Caco-2 (cell line): ENCODE measurements at places on chromosomes 6 and 20.

GRCh38 chr20:44701118-44701857 lies 13.9 kb upstream of the CCN5 start:
- no peaks in the 10 kb centered on the region for H3K36me3 ChIP-seq
- no peaks in the 10 kb centered on the region for H3K4me1 ChIP-seq
- H3K27me3 ChIP-seq = no peaks in the 10 kb centered on the region; the same call in 1 of the 2 replicates
- no peak for DNase-seq

- no peaks in the 10 kb centered on the region for H3K36me3 ChIP-seq
- H3K4me1 ChIP-seq = peaks cover 9% of the 10 kb centered on the region; the same call in 1 of the 2 replicates
- no peaks in the 10 kb centered on the region for H3K27me3 ChIP-seq
- no peak overlapping the region for H3K27ac ChIP-seq
Measured at GRCh38 chr20:20608041-20608440, 104.4 kb downstream of the RALGAPA2 start.

- H3K4me1 ChIP-seq = no peaks in the 10 kb centered on the region
- no peaks in the 10 kb centered on the region for H3K36me3 ChIP-seq
- no peak overlapping the region for H3K27ac ChIP-seq
- DNase-seq = no peak
- H3K4me3 ChIP-seq = no peak overlapping the region
- no peaks in the 10 kb centered on the region for H3K27me3 ChIP-seq
Measured at GRCh38 chr6:118528129-118528528, 20.0 kb upstream of the PLN start.

GRCh38 chr6:139336488-139336887 lies 38.0 kb downstream of the CITED2 start:
- no peaks in the 10 kb centered on the region for H3K4me1 ChIP-seq
- H3K36me3 ChIP-seq = no peaks in the 10 kb centered on the region
- no peak overlapping the region for H3K4me3 ChIP-seq
- H3K27me3 ChIP-seq = no peaks in the 10 kb centered on the region
- no peak overlapping the region for H3K27ac ChIP-seq

GRCh38 chr6:48919555-48919954 lies 543.5 kb downstream of the MMUT start:
- H3K27ac ChIP-seq = no peak overlapping the region
- peaks cover 9% of the 10 kb centered on the region for H3K4me1 ChIP-seq

- H3K4me1 ChIP-seq = no peaks in the 10 kb centered on the region; the same call in 1 of the 2 replicates
- H3K36me3 ChIP-seq = no peaks in the 10 kb centered on the region
- H3K27ac ChIP-seq = no peak overlapping the region
- no peak overlapping the region for H3K4me3 ChIP-seq
- no peak for DNase-seq
- H3K27me3 ChIP-seq = no peaks in the 10 kb centered on the region
Measured at GRCh38 chr6:81772741-81773140, 20.3 kb upstream of the TENT5A start.

GRCh38 chr6:31120151-31120915 lies at the start of gene CDSN:
Gene CDSN, minus strand, starts transcription at chr6:31120446. Its CDS starts 27 bp downstream, at chr6:31120419.
- no peaks in the 10 kb centered on the region for H3K36me3 ChIP-seq
- peaks cover 2% of the 10 kb centered on the region; the same call in 1 of the 2 replicates for H3K4me1 ChIP-seq
- no peaks in the 10 kb centered on the region for H3K27me3 ChIP-seq
- H3K4me3 ChIP-seq = no peak within 1 kb of the TSS
- no peak for DNase-seq

- no peak overlapping the region for H3K4me3 ChIP-seq
- no peak for DNase-seq
- no peaks in the 10 kb centered on the region for H3K36me3 ChIP-seq
- H3K27me3 ChIP-seq = no peaks in the 10 kb centered on the region; the same call in 1 of the 2 replicates
- H3K27ac ChIP-seq = no peak overlapping the region
- H3K4me1 ChIP-seq = no peaks in the 10 kb centered on the region
Measured at GRCh38 chr20:12030470-12030869, 112.8 kb downstream of the BTBD3 start.

- H3K4me1 ChIP-seq = no peaks in the 10 kb centered on the region
- no peaks in the 10 kb centered on the region for H3K27me3 ChIP-seq
- H3K4me3 ChIP-seq = no peak overlapping the region
Measured at GRCh38 chr20:36549942-36550789, 8.8 kb downstream of the MYL9 start.

DNA sequence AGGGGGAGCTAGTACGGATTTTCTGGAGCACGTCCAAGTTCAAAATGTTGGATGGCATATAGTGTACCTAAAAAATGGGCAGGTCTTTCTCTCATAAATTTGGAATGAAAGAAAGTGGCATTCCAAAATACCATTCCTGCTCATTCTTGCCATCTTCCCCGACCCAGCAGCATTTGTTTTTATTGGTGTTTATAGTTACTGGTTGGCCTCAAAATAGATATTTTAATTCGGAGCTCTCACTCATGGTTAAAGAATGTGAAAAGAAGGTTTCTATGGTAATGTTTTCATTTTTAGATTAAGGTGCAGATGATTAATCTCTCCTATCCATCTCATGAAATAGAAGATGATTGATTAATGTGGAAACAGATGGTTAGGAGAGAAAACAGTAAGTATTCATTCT lies 204.5 kb downstream of the HIVEP2 start:
- H3K4me3 ChIP-seq = no peak overlapping the region
- no peaks in the 10 kb centered on the region for H3K27me3 ChIP-seq
- no peaks in the 10 kb centered on the region for H3K4me1 ChIP-seq
- H3K27ac ChIP-seq = no peak overlapping the region
- DNase-seq = no peak

DNA sequence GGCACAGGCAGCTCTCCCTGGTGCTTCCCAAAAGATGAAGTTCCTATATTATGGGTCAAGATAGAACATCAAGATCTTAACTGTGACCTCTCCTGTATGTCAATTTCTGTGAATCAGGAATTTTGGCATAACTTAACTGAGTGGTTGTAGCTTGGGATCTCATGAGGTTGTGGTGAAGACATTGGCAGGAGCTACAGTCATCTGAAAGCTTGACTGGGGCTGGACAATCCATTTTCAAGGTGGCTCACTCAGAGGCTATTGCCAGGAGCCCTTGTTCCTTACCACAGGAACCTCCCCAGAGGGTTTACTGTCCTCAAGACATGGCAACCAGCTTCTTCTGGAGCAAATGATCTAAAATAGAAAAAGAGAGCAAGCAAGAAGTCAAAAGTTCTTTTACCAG lies 252.2 kb downstream of the ADGB start:
- H3K27ac ChIP-seq = no peak overlapping the region
- H3K4me3 ChIP-seq = no peak overlapping the region
- no peaks in the 10 kb centered on the region for H3K4me1 ChIP-seq
- DNase-seq = no peak
- H3K27me3 ChIP-seq = no peaks in the 10 kb centered on the region
- no peaks in the 10 kb centered on the region for H3K36me3 ChIP-seq

- H3K4me1 ChIP-seq = no peaks in the 10 kb centered on the region
- H3K27me3 ChIP-seq = no peaks in the 10 kb centered on the region
- H3K27ac ChIP-seq = no peak overlapping the region
- DNase-seq = no peak
- H3K36me3 ChIP-seq = peaks cover 3% of the 10 kb centered on the region
- H3K4me3 ChIP-seq = no peak overlapping the region
Measured at GRCh38 chr6:160103825-160104100, 17.9 kb upstream of the SLC22A1 start.

DNA sequence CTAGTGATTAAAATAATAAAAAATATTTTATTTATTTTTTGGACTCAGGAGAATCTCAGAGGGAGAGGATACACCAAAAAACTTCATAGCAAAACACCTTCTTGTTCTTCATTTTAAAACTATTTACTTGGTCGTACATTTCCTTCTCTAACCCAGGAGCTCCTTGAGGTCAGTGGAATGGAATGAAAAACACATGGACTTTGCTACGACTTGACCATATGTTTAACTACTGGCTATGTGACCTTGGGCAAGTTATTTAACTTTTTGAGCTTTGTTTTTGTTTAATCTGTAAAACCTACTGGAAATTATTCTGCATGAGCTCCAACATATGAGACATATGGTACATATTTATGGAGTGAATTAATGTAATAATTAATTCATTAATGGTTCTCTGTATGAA lies 1005.5 kb upstream of the CITED2 start:
- no peak overlapping the region for H3K27ac ChIP-seq
- H3K4me1 ChIP-seq = no peaks in the 10 kb centered on the region
- no peak overlapping the region for H3K4me3 ChIP-seq
- H3K36me3 ChIP-seq = no peaks in the 10 kb centered on the region
- no peaks in the 10 kb centered on the region for H3K27me3 ChIP-seq

GRCh38 chr6:119566546-119567260 lies 217.1 kb upstream of the MAN1A1 start:
- no peak overlapping the region for H3K27ac ChIP-seq
- no peaks in the 10 kb centered on the region for H3K4me1 ChIP-seq
- DNase-seq = no peak
- H3K27me3 ChIP-seq = no peaks in the 10 kb centered on the region
- no peaks in the 10 kb centered on the region for H3K36me3 ChIP-seq

GRCh38 chr6:144617708-144618107 lies 332.6 kb downstream of the UTRN start:
- H3K27ac ChIP-seq = no peak overlapping the region
- no peaks in the 10 kb centered on the region for H3K27me3 ChIP-seq
- no peak for DNase-seq
- no peak overlapping the region for H3K4me3 ChIP-seq
- peaks cover 17% of the 10 kb centered on the region for H3K4me1 ChIP-seq

GRCh38 chr20:51936377-51936776 lies 134.1 kb upstream of the SALL4 start:
- H3K4me3 ChIP-seq = no peak overlapping the region
- H3K27me3 ChIP-seq = no peaks in the 10 kb centered on the region
- H3K4me1 ChIP-seq = peaks cover 25% of the 10 kb centered on the region
- H3K27ac ChIP-seq = no peak overlapping the region

DNA sequence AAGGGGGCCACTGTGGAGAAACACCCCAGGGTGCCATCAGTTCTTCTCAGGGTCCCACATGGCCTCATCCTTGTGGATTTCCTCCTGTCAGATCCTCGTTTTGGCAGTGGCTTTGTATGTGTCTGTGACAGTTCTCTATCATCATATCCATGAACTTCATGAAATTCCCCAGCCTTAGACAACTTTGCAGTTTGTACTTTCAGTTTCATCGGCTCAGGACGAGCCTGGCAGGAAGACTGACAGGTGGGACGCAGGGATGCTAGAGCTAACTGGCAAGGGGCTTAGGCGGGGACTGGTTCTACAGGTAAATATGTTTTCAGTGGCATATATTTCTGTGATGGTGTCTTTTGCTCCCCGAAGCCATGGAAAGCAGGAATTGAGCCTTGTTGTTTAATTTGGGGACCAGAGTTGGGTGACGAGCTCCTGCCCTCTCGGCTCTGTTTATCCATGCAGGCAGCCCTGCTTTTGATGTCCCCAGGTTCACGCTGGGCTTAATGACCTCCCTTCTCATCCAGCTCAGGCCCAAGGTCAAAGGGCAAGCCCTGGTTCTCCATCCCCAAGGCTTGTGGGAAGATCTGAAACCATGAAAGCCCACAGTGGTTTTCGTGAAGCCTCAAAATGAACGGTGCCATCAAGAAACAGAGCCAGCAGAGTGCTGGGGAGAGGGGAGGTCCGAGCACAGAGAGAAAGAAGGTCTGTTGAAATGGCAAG lies 11.2 kb downstream of the SDCBP2 start:
- H3K27ac ChIP-seq = no peak overlapping the region
- H3K4me3 ChIP-seq = no peak overlapping the region
- no peaks in the 10 kb centered on the region for H3K27me3 ChIP-seq
- H3K36me3 ChIP-seq = no peaks in the 10 kb centered on the region
- H3K4me1 ChIP-seq = no peaks in the 10 kb centered on the region

GRCh38 chr6:16851758-16852157 lies 90.5 kb upstream of the ATXN1 start:
- no peaks in the 10 kb centered on the region for H3K36me3 ChIP-seq
- no peaks in the 10 kb centered on the region for H3K4me1 ChIP-seq
- H3K27ac ChIP-seq = no peak overlapping the region
- no peaks in the 10 kb centered on the region; the same call in none of the 2 replicates for H3K27me3 ChIP-seq

DNA sequence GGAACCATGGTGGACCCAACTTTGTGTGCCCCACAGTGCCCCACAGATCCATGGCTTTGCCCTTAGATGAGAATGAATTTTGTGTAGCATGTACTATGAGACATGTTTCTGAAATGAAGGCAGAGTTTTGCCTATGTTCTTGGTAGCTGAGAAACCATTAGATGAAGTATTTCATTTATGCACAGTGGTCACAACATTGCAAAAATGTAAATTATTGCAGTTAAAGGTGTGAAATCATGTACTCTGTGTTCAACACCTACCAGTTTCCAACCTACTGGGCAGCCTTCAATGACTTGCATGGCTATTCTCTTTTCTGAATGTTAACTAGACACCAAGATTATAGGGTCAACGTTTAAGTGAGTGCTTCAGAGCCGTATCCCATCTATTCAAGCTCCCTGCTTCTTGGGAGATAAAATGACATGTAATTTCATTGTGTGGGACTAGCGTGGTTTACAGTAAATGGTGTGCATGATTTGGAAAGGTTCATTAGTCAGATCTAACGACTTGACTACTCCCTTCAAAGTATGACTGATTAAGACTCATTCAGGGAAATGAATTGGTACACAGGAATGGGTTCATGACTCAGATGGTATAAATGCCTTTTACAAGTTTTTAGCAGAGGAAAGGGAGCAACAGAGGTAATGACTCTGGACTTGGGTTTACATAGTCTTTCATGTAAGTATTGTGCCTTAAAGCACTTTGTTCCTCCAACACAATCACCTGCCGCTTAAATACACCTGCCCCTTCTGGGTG lies 106.1 kb upstream of the AKIRIN2 start:
- H3K4me3 ChIP-seq = no peak overlapping the region
- DNase-seq = no peak
- H3K4me1 ChIP-seq = peaks cover 6% of the 10 kb centered on the region; the same call in 1 of the 2 replicates
- no peaks in the 10 kb centered on the region for H3K36me3 ChIP-seq
- no peak overlapping the region for H3K27ac ChIP-seq
- H3K27me3 ChIP-seq = no peaks in the 10 kb centered on the region

GRCh38 chr6:15218401-15218800 lies 27.5 kb upstream of the JARID2 start:
- H3K27me3 ChIP-seq = no peaks in the 10 kb centered on the region
- peaks cover 5% of the 10 kb centered on the region; the same call in 1 of the 2 replicates for H3K4me1 ChIP-seq
- no peak overlapping the region for H3K4me3 ChIP-seq
- no peak overlapping the region for H3K27ac ChIP-seq
- H3K36me3 ChIP-seq = no peaks in the 10 kb centered on the region
- DNase-seq = no peak

DNA sequence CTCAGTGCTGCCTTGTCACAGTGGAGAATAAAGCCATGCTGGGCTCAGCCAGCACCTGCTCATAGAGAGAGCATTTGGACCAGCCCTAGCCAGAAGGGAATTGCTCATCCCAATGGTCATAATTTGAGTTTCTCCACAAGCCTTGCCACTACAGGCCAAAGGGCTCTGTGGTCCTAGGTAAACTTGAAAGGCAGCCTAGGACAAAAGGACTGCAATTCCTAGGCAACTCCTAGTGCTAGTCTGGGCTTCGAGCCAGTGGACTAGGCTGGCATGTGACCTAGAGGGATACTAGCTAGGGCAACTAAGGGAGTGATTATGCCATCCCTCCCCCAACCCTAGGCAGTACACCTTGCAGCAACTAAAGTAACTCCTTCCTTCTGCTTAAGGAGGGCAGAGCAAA lies 516.2 kb downstream of the BCKDHB start:
- H3K4me3 ChIP-seq = no peak overlapping the region
- no peak for DNase-seq
- no peaks in the 10 kb centered on the region for H3K27me3 ChIP-seq
- no peak overlapping the region for H3K27ac ChIP-seq
